AG04449 (cell line): ENCODE measurements at places on chromosomes 5 and 9.

DNA sequence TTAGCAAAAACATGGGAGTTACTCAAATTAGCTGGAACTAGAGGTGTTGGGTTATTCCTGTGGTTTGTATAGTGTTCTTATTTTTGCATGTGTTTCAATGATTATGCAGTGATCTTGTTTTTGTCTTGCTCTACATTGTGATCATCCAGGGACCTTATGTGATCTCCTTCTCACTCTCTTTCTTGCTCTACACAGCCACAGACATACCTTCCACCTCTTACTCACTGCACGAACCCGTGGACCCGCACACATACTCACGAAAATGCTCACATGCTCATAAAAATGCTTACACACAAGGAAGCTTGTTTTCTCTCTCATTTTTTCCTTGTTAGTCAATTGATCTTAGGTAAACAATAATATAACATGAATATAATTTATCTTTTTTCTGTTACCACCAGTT, 187.1 kb downstream of the KDM4C start:
- no peak for DNase-seq

- no peak for DNase-seq
Measured at GRCh38 chr9:111598733-111599091, 735 bp downstream of the PTGR1 start.

- no peak for DNase-seq
Measured at GRCh38 chr5:64838376-64838775, 69.6 kb downstream of the CWC27 start.

GRCh38 chr9:100411472-100412283, 15.3 kb upstream of the MSANTD3 start:
- DNase-seq = no peak

DNA sequence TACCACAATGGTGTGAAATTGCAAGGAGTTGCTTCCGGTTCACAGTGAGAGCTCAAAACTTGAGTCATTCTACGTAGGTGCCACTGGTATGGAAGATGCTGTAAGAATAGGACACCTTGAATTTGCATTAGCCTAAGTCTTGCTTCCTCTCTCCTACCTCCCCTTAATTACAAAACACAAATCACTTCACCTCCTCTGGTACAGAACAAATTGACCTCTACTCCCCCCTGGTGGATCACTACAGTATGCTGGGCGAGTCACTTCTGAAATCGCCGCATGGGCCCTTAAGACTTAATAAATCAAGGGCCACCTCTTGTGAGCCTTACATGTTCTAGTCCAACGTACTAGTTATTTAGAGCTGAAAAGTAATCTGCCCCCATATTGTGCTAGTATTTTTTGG, 145.3 kb upstream of the SMARCA2 start:
- no peak for DNase-seq

GRCh38 chr5:43661102-43661501, 58.1 kb downstream of the NNT start:
- DNase-seq = no peak

- no peak for DNase-seq
Measured at GRCh38 chr5:73952872-73953271, 326.9 kb downstream of the ARHGEF28 start.

DNA sequence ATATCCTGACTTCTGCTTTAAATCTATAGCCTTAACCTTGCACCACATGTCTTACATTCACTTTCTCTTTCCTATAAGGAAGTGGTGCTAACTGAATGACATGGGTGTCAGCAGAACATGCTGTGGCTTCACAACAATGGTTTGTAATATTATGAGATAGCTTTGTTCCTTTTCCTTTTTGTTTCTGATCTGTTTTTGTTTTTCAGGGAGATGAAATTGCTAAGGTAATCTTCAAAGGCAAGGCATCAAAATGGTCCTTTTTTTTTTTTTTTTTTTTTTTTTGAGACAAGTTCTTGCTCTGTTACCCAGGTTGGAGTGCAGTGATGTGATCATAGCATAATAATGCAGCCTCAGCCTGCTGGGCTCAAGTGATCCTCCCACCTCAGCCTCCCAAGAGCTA, 53.6 kb upstream of the RANBP6 start:
- no peak for DNase-seq
